A549 treated with AZD2906 at 1 μM for 4 hours (cell line): ENCODE measurements at places on chromosomes 11 and 22. TPM values are rescaled to one million over a fixed set of nuclear protein-coding genes. Genes with fewer than 3 reads are reported as not detected.

EXPH5 gene
- 0.03 to 0.06 TPM (median 0.05 TPM) in 5 replicates for total RNA-seq

SCGB1A1 gene
- total RNA-seq: 0.23 to 0.69 TPM (median 0.37 TPM) in 3 of 5 replicates, not detected in the others

CWF19L2 gene
- 3.3 to 4.3 TPM (median 3.5 TPM) in 5 replicates for total RNA-seq

FAM180B gene
- total RNA-seq: 0.05 to 0.07 TPM in 2 of 5 replicates, not detected in the others

SNRPD3 gene
- 143 to 245 TPM (median 148 TPM) in 5 replicates for total RNA-seq

FOSL1 gene
- total RNA-seq: 97.3 to 161 TPM (median 118 TPM) in 5 replicates

OR52N4 gene
- total RNA-seq: not detected in 5 replicates

SMDT1 gene
- 23.0 to 45.8 TPM (median 40.7 TPM) in 5 replicates for total RNA-seq

MUC6 gene
- 0.05 TPM in 1 of 5 replicates, not detected in the others for total RNA-seq

C1QTNF5 gene
- not detected in 5 replicates for total RNA-seq

VSTM5 gene
- total RNA-seq: 0.02 TPM in 2 of 5 replicates, not detected in the others

IGF2 gene
- 1.7 to 2.9 TPM (median 2.4 TPM) in 5 replicates for total RNA-seq

C11orf97 gene
- not detected in 5 replicates for total RNA-seq

ZNF214 gene
- 0.72 to 1.2 TPM (median 0.93 TPM) in 5 replicates for total RNA-seq

TEX54 gene
- not detected in 5 replicates for total RNA-seq

GNAZ gene
- total RNA-seq: 2.3 to 3.1 TPM (median 2.6 TPM) in 5 replicates

OR4A16 gene
- total RNA-seq: not detected in 5 replicates

ZBTB16 gene
- 1.2 to 2.0 TPM (median 1.7 TPM) in 5 replicates for total RNA-seq

MMP8 gene
- not detected in 5 replicates for total RNA-seq

TRIM29 gene
- 20.8 to 26.8 TPM (median 26.3 TPM) in 5 replicates for total RNA-seq

MUC2 gene
- total RNA-seq: 0.04 to 0.24 TPM (median 0.12 TPM) in 5 replicates

POU2F3 gene
- 0.05 TPM in 1 of 5 replicates, not detected in the others for total RNA-seq

KAT5 gene
- total RNA-seq: 40.9 to 56.0 TPM (median 50.3 TPM) in 5 replicates

KIRREL3 gene
- 9.0 to 11.2 TPM (median 10.4 TPM) in 5 replicates for total RNA-seq

PATE2 gene
- total RNA-seq: not detected in 5 replicates

TBX10 gene
- not detected in 5 replicates for total RNA-seq

PTPN5 gene
- 0.01 to 0.06 TPM (median 0.06 TPM) in 3 of 5 replicates, not detected in the others for total RNA-seq

NPTXR gene
- 7.9 to 10.1 TPM (median 8.9 TPM) in 5 replicates for total RNA-seq

PLA2G3 gene
- total RNA-seq: not detected in 5 replicates

PITPNM1 gene
- total RNA-seq: 28.9 to 42.9 TPM (median 37.8 TPM) in 5 replicates

LMO1 gene
- total RNA-seq: 2.7 to 4.0 TPM (median 3.2 TPM) in 5 replicates

SERPING1 gene
- 0.74 to 1.3 TPM (median 0.90 TPM) in 5 replicates for total RNA-seq

TRIM68 gene
- total RNA-seq: 7.6 to 9.6 TPM (median 8.4 TPM) in 5 replicates

RTCB gene
- 74.2 to 86.6 TPM (median 75.1 TPM) in 5 replicates for total RNA-seq

KRTAP5-9 gene
- not detected in 5 replicates for total RNA-seq
